ENCODE measurements at places on chromosomes 2 and 18.

DNA sequence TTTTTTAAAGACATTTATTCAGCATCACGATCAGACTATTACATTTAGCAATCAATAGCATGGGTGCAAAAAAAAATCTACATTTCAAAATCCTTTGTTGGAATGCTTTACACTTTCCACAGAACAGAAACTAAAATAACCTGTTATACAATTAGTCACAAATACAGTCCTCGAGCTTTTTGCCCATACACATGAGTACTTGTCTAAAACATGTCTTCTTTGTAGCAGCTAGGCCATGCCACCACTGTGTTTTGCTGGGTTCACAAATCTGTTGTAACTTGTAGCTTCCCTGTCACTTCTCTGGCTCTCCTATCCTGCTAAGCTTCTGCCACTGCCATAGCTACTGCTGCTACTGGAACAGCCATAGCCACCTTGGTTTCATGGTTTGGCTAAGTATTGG lies 24.4 kb upstream of the ADAM23 start:
- DNase-seq, result no peak

DNA sequence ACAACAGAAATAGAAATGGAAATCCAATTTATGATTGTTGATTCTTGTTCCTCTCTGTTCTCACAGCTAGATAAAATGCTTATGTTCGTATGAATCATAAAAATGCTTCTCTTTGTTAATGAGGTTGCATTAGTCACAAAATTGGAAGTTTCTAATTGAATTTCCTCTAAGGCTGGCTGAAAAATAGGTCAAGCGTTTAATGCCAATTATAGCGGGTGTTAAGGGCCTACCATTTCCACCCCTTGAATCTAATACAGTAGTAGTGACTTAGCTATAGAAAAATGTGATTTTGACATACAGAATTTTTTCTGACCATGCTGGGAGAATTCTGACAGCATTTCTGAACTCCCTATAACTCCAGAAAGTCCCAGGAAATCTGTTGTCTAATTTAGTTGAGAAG lies 107.1 kb downstream of the TTN start:
- DNase-seq, result no peak

DNA sequence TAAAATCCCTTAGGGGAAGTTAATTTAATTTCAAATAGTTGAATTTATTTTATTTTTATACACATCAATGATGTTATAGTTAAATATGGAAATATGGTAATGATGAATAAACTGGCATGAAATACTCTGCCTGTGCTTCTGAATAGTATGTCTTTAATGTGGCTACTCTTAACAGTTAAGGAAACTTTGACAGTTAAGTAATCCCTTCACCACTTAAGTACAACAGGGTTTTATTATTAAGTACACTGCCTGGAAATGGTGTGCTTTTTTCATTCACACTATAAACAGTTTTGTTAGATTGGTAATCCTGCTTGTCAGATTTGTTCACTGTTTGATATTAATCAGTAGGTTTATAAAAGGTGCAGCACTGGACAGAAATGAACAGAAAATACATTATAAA lies 412.0 kb upstream of the ZEB2 start:
- DNase-seq, result no peak

- DNase-seq, result no peak
These were observed 96.7 kb downstream of the AP1S3 start for GRCh38 chr2:223740679-223741078.

DNA sequence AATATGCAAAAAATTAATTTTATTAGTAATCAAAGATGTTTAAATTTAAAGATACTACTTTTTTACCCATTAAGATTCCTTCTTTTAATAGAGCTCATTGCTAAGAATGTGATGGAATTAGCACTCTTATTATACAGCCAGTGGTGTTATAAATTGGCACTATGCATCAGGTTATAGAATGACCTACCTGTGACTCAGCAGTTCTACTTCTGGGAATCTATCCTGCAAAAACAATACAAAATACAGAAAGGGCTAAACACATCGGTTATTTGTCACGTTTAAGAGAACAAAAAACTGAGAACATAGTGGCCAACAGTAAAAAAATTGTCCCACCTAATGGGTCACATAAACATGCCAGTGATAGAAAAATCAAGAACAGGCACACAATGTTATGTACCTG lies 9.4 kb upstream of the ADD2 start:
- no peak for DNase-seq

- no peak for DNase-seq
These were observed 3.3 kb downstream of the CDH7 start for GRCh38 chr18:65754121-65754520.

GRCh38 chr2:58890865-58891525 lies 649.9 kb upstream of the FANCL start:
- DNase-seq, result no peak

DNA sequence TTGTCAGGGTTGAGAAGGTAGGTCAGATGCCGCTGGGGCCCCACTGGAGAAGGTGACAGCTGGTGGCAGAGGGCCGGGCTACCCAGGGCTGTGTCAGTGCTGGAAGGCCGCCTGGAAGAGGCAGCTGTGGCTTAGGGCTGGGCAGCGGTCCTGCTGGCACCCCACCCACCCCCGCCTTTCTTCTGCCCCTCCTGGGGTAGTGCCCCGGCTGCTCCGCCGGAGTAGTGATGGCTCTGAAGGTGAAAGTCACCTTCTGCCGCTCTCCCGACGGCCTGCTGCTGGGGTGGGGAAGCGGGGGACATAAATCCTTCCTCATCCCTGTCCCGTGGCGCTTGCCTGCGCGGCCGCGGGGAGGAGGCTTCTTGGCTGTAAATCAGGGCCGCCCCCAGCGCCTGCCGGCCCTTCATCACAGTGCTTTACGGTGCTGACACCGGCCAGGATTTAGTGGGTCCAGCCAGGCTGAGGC lies 332.2 kb downstream of the DYSF start:
- no peak for DNase-seq

DNA sequence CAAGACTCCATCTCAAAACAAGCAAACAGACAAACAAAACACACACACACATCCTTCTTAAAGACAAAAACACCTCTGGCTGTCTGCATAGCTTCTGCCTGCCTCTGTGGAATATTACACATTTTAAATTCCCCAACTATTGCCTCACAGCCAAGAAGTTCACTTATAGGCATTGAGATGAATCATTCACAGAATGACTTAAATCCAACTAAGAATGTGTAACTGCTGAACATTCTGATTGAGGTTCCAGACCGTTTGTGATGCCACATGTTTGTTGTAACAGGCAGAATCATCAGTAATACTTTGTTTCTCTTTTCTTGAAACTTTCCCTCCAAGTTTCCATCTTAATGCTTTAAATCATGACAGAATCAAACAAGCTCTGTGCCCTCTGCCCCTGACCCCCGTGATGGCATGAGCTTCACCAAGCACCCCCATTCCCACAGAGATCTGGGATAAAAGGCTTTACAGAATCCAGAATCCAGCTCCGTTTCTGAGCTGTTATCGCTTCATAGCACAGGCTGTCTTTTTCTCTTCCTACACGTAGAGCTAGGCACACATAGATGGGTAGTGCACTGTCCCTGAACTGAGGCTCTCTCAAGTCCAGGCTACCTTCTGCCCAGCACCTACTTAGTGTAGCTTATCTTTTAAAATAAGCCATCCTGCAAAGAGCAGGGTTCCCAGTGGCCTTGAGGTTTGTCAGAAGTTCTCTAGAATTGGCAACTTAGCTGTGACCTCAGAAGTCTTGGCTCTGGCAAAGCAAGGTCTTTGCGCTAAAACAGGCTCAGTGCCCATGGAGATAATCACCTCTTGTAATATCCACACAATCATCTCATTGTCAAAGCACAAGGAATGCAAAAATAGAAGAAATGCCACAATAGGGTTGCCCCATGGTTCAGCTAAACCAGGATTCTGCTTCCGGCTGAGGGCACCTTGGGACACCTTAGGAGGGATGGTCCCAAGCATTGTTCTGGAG lies 32.9 kb downstream of the EPAS1 start:
- DNase-seq, result peak; percentile 15

DNA sequence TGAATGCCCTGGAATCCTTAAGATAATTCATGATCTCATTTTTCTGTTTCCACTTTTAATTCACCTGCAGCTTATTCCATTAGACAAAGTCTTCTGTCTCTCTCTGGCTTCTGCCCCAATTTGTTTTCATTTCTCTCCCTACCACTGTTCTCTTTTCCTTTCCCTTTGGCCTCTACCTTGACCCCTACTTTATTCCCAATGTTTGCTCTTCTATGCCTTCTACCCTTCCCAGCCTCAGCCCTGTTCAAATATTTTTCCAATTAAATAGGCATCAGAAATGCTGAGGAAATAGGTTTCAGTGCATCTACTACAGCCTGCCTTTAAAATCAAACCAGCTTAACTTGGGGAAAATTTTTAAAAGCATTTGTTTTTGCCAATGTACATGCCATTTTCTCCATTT lies 443.7 kb upstream of the CWC22 start:
- DNase-seq, result no peak

DNA sequence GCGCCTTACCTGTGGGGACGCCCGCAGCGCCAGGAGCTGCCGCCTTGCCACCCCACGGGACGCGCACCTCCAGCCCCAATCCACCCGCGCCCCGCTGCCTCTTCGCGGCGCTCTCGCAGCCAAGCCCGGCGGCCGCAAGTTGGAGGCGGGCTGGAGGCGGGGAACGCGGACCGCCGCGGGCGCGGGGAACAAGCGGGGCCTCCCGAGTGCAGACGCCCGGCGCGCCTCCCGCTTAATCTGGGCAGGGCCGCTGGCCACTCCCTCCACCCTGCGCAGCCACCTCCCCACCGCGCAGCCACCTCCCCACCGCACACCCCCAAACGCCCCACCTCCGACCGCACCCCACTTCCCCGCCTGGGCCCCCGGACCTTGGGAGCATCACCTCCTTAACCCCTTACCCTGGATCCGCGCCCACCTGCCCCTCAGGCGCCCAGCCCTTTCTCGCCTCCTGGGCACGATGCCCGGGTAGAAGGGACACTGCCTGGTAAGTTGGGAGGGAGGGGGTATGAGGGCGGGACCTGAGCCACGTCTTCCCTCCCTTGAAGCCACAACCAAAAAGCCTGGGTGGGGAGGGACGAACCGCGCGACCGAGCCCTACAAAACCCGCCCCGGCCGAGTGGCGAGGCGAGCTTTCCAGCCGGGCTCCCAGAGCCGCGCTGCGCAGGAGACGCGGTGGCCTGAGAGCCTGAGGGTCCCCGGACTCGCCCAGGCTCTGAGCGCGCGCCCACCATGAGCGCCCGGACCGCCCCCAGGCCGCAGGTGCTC lies at the start of the genes COL4A3 and COL4A4:
COL4A3 (plus strand) TSS at position 627 of the 765 bp plus-strand sequence; CDS start at position 730, 103 bp downstream.
COL4A4 (minus strand) TSS at position 208 of the 765 bp plus-strand sequence. CDS start 16,722 bp downstream, outside the sequence.
- DNase-seq, result no peak

DNA sequence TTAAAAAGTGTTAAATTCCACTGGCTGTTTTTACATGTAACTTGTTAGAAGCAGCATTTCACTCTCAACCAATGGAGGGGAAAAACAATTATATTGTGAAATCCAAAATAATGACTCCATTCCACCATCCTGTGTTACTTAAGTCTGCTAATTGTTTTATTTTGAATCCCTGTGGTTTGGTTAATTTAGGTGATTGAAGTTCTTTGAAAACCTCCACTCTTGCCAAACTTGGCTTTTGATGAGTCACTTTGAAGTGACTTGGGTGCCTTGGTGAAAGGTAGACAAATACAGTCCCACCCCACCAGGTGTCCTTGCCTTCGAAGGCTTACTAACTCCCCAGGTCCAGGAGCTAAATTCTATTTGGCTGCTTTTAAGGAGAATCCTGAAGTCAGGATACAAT lies 1303.8 kb upstream of the NRXN1 start:
- DNase-seq, result no peak

DNA sequence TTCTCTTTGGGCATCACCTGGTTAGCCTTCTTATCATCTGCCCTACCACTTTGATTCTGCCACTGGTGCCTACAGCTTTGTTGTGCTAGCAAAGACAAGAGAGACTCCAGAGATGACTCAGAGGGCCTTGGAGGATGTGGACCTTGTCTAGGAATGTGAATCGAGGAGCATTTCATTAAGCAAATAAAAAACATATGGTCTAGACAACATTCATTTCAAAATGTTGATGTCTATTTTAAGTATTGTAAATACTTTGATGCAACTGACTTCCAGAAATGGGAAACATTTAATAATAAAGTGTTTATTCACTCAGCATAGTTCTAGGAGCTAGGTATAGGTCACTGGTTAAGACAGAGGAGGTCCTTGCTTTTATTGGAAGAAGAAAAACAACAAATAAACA lies 195.5 kb downstream of the CDCA7 start:
- DNase-seq, result no peak

DNA sequence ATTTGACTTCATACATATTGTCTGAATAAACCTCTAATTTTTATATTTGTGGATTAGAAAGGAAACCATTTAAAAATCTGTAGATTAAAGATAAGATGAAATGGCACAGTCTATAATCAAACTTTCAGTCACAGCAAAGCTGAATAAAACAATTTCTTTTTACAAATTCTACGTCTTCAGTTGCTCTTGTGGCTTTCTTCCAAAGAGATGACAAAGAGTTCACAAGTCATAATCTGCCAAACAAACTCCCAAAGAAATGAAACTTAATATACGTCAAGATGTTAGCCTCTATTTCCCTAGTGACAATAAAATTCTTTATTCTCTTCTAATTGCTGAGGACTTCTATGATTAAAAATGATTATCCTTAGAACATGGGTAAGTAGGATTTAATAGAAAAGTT lies 66.3 kb downstream of the FIGN start:
- no peak for DNase-seq

GRCh38 chr2:30481323-30481800 lies 34.3 kb downstream of the LCLAT1 start:
- DNase-seq, result no peak

DNA sequence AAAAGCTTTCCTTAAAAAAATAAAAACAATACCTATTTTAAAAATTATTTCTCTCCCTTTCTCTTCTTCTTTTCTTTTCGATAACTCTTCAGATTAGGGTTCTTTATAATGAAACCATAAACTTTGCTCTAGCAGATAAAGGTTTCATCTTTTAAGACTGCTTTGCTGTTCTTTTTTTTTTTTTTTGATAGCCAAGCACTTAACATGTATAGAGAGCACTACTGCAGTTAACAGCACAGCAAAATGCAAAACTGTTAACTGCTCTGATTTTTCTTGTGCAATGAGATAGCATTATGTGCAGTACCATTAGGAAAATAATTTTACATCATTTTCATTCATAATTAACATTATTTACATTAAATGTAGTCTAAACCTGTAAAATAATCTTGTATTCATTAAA lies 36.3 kb downstream of the GALNT1 start:
- DNase-seq, result no peak

- no peak for DNase-seq
These were observed 85.6 kb downstream of the ZNF804A start for GRCh38 chr2:184683911-184684310.

- no peak for DNase-seq
These were observed 40.4 kb downstream of the FRZB start for GRCh38 chr2:182826064-182826463.

DNA sequence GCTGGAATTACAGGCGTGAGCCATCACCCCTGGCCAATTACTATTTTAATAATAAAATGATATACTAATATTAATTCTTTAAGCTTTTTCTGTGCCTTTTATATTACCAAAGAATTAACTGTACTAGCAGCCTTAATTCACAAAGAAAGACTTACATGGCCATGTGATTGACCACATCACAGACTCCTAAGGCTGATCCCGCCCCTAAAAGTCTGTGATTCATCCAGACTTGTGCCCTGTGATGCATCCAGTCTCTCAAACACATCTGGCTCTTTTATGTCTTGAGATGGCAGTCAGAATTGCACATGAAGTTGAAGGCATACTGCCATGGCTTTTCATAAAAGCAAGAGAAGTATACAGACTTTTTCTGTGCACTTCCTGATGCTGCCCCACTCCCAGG lies 91.7 kb downstream of the DTNA start:
- DNase-seq, result no peak

- no peak for DNase-seq
These were observed 291.3 kb upstream of the FBXO11 start for GRCh38 chr2:48197618-48198017.

- DNase-seq, result no peak
These were observed 101.8 kb downstream of the SOX11 start for GRCh38 chr2:5794012-5794411.
